ENCODE measurements at places on chromosomes 7 and 10.

DNA sequence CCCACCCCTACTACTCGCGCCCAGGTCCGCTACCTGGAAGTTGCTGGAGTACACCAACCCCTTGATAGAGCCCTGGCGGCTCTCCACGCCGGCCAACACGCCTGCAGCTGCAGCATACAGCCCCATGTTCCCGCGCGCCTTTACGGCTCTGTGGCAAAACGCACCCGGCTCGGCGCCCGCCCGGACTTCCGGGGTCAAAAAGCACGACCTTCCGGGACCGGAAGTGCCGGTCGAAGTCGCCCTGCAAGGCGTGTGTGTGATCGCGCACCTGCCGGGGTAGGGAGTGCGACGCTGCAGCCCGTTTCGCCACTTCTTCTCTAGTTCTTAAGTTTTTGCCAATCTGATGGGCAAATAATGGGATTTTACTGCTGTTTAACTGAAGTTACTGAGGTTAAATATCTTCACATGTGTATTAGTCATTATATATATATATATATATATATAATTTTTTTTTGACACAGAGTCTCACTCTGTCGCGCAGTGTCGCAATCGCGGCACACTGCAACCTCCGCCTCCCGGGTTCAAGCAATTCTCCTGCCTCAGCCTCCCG lies at the start of gene NSUN5:
NSUN5 (minus strand) TSS at position 162 of the 550 bp plus-strand sequence; CDS start at position 126, 36 bp downstream.
- DNase-seq, result peak; percentile 88

- no peak for DNase-seq
These were observed 171.2 kb downstream of the LSM5 start for GRCh38 chr7:32319012-32319382.

- DNase-seq, result no peak
These were observed 4.1 kb downstream of the PRSS1 start for GRCh38 chr7:142753366-142753765.

- DNase-seq, result no peak
These were observed 74.0 kb downstream of the INHBA start for GRCh38 chr7:41628901-41629300.

DNA sequence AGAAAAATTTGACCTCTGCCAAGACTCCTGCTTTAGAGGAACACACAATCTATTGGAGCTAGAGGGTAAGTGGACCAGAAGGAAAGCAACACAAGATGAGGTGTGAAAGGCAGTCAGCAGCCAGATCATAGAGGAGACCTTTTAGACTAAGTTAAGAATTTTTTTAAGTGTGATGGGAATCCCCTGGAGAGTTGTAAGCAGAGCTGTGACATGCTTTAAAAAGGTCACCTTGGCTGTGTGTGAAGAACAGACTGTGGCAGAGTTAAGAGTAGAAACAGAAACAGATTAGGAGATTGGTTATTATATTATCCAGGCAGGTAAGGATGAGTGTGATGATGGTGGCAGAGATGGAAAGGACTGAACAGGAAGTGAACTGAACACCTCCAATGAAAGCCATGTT lies 23.5 kb downstream of the CPEB3 start:
- DNase-seq, result no peak

DNA sequence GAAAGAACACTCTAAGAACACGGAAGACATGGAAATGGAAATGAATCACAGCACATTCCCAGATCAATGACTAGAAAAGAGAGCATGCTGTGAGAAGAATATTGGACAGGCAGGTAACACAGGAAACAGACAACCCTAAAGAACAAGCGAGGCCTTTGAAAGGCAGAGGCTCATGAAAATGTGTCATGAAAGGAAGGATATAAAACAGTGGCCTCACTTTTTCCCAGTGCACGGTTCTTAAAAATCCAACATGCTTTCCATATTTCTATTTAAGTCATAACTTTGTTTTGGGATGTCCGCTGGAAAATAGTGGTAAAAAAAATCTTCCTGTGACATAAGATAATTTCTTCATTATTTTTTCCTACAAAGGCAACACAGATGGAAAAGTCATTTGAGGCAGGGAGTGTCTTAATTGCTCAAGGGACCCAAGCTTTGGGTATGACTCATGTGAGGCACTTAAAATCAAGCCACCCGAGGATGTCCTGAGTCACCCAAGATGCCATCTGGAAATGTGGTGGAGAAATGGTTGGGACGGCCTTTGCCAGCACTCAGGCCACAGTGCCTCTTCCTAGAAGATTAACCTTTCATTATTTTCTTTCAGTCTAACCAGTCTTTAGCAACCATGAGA lies 17.0 kb downstream of the ITIH5 start:
- no peak for DNase-seq

- DNase-seq, result no peak
These were observed 141.4 kb upstream of the FOXP2 start for GRCh38 chr7:114273218-114273617.

- no peak for DNase-seq
These were observed 98.7 kb downstream of the CTBP2 start for GRCh38 chr10:125061557-125062226.

DNA sequence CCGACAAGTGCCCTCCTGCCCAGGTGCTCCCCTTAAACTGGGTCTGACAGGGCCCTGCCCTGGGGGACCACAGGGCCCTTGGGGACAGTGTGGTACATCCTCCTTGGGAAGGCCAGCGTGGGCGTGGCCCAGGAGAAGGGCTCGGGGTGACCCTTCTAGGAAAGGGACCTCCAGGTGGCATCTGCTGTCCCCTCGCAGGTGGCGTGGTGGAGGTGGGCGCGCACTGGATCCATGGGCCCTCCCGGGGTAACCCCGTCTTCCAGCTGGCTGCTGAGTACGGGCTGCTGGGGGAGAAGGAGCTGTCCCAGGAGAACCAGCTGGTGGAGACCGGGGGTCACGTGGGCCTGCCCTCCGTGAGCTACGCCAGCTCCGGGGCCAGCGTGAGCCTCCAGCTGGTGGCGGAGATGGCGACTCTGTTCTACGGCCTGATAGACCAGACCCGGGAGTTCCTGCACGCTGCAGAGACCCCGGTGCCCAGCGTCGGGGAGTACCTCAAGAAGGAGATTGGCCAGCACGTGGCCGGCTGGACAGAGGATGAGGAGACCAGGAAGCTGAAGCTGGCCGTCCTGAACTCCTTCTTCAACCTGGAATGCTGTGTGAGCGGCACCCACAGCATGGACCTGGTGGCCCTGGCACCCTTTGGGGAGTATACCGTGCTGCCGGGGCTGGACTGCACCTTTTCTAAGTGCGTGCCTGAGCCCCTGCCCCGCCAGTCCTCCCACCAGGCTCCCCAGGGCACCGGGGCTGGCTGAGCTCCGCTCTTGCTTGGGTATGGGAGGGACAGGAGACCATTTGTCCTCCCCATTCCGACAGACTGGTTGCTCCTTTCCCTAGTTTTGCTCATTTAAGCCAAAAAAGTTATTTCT lies 972 bp downstream of the PAOX start:
- DNase-seq, result no peak

- DNase-seq, result no peak
These were observed 29.5 kb downstream of the RPA3 start for GRCh38 chr7:7688956-7689355.

GRCh38 chr10:46228563-46229071 lies 58.2 kb upstream of the ANTXRL start:
- peak; percentile 28 for DNase-seq

GRCh38 chr10:34498821-34499220 lies 316.3 kb downstream of the PARD3 start:
- no peak for DNase-seq

DNA sequence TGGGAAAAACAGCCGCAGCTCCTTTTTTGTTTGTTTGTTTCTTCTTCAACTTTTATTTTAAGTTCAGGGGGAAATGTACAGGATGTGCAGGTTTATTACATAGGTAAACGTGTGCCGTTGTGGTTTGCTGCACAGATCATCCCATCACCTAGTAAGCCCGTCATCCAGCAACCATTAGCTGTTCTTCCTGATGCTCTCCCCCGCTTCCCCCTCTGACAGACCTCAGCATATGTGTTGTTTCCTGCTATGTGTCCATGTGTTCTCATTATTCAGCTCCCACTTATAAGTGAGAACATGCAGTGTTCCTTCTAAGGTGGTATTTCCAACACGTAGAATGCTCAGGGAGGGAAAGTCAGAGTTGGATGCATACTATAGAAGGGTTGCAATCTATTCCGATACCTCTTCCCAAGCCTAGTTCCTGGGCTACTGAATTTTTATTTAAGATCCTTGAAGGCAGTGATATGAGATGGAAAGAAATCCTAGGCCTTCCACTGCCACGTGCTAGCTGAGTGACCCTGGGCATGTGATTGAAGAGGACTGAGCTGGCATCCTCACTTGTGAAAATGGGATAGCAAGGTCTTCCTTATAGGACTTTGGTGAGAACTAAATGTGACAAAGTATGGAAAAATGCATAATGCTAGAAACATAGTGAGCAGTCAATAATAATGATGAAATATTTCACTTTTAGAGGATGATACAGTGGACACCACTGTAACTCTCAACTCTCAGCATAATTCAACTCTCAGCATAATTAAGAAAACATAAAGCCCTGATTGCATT lies 278.5 kb downstream of the REEP3 start:
- no peak for DNase-seq

- no peak for DNase-seq
These were observed 37.6 kb downstream of the ARHGAP21 start for GRCh38 chr10:24685958-24686540.

DNA sequence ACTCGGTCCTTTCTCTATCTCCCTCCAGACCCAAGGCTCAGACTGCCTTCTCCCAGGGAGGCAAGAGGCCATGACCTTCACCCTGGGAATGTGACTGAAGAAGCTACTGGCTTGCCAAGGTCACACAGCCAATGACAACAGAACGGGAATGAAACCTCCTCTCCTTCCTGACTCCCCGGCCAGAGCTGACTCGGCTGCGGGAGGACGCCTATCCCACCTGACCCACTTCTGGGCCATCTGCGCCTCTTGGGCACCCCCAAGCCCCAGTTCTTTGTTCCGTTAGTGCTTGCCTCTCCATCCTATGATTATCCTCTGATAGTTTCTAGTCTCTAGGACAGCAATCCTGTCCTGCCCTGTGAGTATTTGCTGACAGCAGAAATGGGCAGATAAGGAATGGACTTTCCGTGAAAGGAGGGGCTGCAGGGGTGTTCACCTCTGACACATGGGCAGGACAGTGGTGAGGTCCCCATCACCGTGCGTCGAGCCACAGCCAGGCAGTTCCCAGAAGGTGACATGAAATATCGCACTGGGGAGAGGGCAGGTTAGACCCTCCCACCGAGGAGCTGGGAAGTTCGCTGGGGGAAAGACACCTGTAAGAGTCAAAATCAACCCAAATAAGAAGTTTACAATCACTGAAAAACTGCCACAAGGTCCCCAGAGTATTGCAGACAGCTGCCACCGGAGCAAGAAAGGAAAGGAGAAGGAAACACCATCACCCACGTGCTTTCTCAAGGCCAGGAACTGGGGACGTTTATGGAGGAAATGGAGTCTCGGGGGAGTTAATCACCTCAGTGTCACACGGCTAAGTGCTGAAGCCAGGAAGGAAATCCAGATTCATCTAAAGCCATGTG lies 63.0 kb downstream of the INSIG1 start:
- DNase-seq, result no peak

GRCh38 chr7:71558806-71559613 lies 427.1 kb downstream of the GALNT17 start:
- no peak for DNase-seq

DNA sequence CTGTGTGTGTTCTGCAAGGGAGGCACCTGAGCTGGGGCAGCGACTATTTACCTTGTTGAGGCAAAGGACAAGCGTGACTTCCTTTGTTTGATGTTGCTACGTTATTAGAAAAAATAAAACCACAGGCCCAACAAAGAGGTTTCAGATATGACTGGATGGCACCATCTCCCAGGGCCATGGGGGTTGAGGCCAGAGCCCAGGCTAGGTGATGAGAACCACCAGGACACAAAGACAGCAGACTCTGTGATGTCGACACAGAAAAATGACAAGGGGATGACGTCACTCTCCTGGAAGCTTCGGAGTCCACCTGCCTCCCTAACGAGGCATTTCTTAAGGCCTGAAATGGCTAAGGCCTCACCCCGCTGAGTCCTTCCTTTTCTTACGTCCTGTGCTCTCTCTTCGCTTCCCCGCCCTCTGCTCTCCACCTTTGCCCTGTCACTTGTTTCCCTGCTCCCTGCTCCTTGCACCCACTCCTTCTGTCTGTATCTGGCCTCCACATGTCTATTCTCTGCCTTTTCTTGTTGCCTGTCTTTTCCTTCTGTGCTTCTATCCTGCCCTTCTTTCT lies 83.0 kb upstream of the ADRB1 start:
- peak; percentile 32 for DNase-seq

- no peak for DNase-seq
These were observed 41.1 kb upstream of the INPP5A start for GRCh38 chr10:132496360-132497062.

GRCh38 chr7:157047148-157047547 lies 36.7 kb upstream of the MNX1 start:
- DNase-seq, result no peak

- no peak for DNase-seq
These were observed 4.3 kb downstream of the TTYH3 start for GRCh38 chr7:2635810-2636701.

DNA sequence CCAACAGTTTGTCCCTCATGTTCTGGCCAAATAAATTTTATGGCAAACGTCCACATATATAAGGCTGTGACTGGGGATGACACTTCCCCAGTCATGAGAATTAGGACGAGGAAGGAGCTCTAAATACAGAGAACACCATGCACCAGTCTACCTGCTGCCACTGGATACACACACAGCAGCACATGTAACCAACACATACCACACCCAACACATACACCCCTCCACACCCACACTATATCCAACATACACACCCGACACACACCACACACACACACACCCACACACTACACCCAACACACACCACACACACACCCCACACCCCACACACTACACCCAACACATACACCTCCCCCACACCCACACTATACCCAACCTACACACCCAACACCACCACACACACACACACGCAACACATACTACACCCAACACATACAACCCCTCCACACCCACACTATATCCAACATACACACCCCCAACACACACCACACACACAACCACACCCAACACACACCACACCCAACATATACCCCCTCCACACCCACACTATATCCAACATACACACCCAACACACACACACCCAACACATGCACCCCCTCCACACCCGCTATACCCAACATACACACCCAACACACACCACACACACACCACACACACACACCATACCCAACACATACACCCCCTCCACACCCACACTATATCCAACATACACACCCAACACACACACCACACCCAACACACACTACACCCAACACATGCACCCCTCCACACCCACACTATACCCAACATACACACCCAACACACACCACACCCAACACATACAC lies 74.1 kb downstream of the HIPK2 start:
- DNase-seq, result no peak
